ENCODE measurements at places on chromosomes 1 and 21.

GRCh38 chr1:46148318-46148717 is 15.9 kb upstream of the PIK3R3 start:
- DNase-seq, result no peak

DNA sequence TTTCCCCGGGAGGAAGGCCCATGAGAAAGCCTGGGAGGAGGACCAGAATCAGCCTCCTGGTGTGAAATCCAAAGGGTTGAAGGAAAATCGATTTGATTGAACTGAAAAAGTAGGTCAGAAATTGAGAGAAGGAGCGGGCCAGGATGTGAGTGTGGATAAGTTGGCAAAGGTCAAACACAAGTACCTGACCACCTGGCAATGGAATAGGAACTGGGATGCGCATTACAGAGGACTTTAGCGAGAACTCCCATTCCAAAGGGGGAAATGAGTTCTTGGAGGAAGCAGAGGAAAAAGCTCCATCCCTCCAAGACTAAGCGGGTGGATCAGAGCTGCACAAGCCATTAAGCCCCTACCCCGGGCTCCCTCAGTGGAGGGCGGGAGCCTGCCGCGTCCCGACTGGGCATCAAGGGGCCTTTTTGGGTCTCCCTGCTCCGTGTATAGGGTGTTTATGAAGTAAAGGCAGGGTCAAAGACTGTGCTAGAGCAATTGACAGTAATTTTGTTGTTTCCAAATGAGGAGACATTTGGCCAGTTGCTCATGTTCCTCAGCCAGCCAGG is 56.4 kb downstream of the TGFB2 start:
- no peak for DNase-seq

DNA sequence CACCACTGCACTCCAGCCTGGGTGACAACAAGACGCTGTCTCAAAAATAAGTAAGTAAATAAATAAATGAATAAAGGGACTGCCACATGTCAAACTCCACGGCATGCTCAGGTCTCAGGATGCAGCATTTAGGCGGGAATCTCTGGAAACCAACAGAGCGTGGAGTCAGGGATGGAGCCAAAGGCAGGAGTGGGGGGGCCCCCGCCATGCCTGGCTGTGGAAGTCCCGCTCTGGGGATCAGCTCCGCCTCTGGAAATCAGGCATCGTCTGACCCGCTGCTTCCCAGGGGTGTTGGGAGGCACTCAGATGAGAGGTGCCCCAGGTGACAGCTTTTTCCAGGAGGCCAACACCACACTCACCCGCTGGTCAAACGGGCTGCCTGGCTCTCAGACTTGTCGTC is 20.2 kb downstream of the KIF17 start:
- no peak for DNase-seq

GRCh38 chr1:194300340-194300739 is 1113.9 kb upstream of the B3GALT2 start:
- DNase-seq, result no peak

DNA sequence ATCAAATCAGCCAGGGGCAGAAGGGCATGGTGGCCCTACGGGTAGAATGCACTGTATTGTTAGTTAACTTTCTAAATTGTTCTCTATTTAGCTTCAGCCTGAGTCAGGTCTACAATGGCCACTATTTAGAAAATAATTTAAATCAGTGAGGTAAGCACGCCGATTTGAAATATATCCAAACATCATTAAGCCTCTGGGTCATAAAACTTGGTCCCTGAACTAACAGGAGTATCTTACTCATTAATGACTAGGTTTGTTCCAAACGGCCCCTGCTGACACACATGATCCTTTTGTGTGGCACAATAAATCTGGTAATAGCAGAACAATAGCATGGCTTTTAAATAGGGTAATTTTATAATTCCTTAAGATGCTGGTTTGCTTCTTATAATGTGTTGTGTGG is 48.4 kb downstream of the STX6 start:
- no peak for DNase-seq

GRCh38 chr1:89668961-89669360 is 36.0 kb downstream of the LRRC8C start:
- DNase-seq, result no peak

- DNase-seq, result no peak
These were observed 69.5 kb downstream of the TMPRSS15 start for GRCh38 chr21:18334066-18334465.

Data from T-helper 2 cell (primary cell).